ENCODE measurements at places on chromosomes 12 and 14. TPM values are rescaled to one million over a fixed set of nuclear protein-coding genes. Genes with fewer than 3 reads are reported as not detected.

DNA sequence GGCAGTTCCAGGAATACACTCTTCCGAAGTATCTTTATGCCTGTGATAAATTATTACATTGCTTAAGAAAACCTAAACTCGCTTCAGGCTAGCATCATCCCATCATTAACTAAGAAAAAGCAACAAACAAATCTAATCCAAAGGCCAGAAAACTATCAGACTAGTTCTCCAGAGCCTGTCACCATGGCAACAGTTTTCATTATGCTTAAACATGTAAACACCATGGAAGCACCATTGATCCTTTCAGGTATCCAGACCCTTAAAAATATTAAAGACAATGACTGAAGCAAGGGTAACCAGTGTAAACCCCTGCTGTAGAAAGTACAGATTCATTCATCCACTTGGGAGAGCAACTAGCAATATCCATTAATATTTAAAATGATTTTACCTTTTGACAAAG lies 9.8 kb downstream of the DAD1 start:
- DNase-seq = peak; percentile 46

DNA sequence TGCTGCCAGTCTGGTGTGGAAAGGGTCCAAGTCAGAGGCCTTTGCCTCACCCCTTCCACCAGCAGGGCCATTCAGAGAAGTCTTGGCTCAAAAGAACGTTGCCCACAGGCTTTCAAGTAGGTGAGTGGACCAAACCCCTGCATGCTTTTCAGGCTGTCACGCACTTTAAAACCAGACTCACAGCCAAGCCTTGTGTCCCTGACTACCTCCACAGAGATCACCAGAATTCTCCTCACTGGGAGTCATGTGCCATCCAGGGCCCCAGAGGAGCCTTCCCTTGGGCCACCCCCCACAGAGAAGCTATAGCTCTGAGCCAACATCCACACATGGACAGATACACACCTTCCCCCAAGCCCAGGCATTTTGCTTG lies 283.1 kb downstream of the DPF3 start:
- peak; percentile 97 for DNase-seq

DNA sequence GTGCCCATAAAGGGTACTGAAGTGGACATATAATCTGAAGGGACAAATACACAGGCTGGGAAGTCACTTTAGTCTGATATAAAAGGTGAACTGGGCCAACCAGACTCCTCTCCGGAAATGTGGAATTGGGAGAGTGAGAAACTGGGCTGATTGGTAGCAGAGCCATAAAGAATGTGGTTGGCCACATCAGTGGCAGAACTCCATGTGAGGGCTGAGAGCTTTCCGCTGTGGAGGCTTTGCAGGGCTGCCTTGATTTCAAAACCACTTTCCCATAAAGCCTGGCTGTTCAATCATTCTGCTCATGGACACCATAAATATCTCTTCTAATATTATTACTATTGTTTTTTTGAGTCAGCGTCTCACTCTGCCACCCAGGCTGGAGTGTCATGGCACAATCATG lies 220.3 kb downstream of the MON2 start:
- no peak for DNase-seq

GRCh38 chr14:32083789-32084188 lies 6.7 kb downstream of the ARHGAP5 start:
- no peak for DNase-seq

DNA sequence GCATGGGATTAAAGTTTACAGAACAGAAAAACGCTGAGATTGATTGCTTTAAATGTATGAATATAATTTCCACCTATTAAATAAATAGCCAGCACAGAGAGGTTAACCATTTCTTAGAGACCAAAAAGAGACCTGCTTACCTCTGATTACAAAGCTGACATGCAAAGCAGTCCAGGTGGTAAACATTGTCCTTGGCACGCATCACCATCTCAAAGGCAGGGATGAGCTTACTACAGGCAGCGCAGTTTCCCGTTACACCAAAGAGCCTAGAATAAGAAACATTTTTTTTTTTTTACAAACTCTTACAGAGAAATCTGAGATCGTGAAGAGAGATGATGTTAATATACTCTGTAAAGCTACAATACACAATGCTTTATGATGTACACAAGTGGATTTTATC lies 45.7 kb downstream of the LMO3 start:
- DNase-seq = no peak

CDC42BPB gene
- total RNA-seq = 20.1 TPM

SERPINA3 gene
- total RNA-seq = 0.15 TPM

DNA sequence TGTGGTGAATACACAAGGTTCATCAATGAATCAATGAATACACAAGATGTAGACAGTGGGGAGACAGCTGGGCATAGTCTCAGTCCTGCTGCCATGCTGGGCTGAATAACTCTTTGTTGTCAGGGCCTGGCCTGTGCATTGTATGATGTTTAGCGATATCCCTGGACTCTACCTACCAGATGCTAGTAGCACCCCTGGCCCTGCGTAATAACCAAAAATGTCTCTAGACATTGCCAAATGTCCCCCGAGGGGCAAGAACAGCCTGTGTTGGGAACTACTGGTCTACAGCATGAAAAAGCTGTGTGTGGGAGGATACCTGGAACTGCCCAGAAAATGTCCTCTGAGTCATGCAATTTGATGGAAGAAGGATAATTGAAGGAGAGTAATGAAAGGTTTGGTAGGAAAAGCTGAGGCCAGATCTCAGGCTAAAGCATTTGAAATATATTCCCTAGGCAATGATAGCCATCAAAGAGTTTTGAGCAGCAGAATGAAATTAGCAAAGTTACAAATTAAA lies 128.2 kb downstream of the TMEM30B start:
- DNase-seq = peak; percentile 72

MIPOL1 gene
- 0.12 TPM for total RNA-seq

DNA sequence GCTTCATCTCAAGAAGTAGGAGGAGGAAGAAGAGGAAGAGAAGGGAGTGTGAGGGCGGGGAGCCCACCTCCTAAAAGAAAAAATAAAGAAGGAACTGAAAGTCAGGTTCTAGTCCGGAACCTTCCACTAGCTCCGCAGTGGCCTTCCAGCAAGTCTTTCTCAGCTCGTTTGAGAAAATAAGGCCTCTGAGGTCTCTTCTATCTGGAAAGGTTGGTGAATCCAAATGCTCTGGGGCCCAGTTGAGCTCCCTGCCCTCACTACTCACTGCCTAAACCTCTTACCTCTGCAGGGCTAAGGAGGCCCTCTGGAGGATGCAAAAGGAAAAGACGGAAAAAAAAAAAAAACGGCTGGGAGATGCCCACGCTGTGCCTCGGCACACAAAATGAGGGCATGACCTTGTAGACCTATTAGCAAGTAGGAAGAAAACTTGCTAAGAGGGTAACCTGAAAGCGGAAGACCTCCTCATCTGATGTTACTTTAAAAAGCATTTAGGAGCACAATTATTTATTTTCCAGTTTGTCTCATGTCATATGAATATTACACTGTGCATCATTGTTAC lies 35.9 kb downstream of the FBLN5 start:
- peak; percentile 34 for DNase-seq

DNA sequence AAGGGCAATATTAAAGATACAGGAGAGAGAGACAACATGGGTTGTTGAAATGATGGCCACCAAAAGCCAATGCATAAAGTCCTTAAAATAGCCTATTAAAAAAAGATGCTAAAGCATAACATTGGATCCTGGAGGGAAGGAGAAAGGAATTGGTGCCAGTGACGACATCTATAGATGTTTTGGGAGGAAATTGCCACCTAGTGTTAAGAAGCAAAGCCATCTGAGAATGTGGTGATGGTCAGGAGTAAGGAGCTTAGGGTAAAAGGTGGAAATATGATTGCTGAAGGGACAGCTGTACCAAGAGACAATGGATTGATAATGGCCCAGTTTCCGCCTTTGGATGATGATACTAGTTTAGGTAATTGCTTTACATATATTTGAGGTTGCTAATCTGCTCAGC lies 85.1 kb downstream of the TMEM30B start:
- no peak for DNase-seq

GRCh38 chr12:111304642-111305071 lies 64.2 kb downstream of the PHETA1 start:
- no peak for DNase-seq

DLST gene
- 36.1 TPM for total RNA-seq

RARG gene
- 22.1 TPM for total RNA-seq

BMP4 gene
- total RNA-seq = 45.1 TPM

LIN7A gene
- 1.3 TPM for total RNA-seq

GRCh38 chr12:52446367-52447045 lies 5.4 kb downstream of the KRT6B start:
- no peak for DNase-seq

- DNase-seq = peak; percentile 46
These were observed 137.0 kb downstream of the CRADD start for GRCh38 chr12:93813972-93814821.

DNA sequence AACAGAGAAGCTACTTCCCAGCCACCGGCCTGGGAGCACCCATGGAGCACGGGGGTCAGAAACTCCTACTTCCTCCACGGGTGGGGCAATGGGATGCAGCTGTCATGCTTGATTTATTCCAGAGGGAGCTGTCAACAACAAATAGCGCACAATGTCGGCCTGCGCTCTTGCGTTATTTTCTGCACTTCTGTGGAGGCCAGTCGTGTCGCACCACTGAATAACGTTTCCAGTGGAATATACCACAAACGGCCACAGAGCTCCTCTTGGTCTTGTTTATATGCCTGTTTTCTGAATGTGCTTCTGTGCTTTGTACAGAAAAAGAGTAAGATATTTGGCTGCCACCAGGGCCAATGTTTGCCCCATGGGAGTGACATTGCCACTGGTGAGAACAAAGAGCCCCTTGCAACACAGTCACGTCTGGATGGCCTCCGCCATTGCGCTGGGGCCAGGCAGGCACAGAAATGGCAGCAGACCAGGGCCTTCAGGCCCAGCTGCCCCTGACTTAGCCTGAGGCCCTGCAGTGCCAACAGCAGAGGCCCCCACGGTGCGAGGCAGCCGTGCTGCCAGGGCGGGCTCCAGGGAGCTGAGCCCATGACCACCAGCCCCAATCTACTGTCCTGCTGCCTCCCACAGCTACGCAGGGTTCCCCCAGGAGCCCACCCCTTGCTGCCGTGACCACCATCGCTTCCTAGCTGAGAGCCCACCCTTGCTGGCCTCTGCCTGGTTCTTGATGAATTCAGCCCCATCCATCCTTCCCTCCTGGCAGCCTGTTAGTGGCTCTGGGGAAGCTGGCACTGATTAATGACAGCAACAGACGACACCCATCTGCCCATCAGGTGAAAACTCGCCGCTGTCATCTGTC lies 28.9 kb upstream of the TMEM179 start:
- no peak for DNase-seq

DNA sequence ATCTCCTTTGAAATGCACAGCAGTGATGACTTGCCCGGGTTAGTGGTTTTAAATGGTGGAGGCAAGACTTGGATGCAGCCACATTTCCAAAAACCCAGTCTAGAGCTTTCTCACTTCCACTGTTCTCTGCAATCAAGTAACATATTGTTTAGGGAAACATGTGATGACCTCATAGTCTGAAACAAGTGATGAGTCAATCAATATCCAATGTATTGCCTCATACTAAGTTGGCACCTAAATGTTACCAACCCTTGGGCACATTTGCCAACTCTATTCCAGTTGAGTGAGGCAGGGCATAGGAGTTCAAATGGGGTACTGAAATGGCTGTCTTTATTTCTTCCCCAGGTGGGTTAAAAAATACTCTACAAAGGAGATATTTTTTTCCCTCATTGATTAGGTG lies 1105.4 kb downstream of the VRK1 start:
- DNase-seq = no peak

DNA sequence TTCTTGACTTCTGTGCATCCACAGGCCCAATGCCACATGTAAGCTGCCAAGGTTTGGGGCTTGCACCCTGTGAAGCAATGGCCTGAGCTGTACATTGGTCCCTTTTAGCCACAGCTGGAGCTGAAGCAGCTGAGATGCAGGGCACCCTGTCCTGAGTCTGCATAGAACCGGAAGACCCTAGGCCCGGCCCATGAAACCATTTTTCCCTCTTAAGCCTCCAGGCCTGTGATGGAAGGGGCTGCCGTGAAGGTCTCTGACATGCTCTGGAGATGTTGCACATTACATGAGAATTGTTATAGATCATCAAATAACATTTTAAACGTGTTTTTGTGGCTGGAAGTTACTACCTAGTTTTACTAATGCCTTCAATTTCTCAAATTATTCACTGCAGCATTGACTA lies 188.7 kb downstream of the RPAP3 start:
- DNase-seq = no peak

GRCh38 chr12:54355104-54355815 lies 9.0 kb downstream of the GPR84 start:
- no peak for DNase-seq

SYNE3 gene
- 2.8 TPM for total RNA-seq

DNA sequence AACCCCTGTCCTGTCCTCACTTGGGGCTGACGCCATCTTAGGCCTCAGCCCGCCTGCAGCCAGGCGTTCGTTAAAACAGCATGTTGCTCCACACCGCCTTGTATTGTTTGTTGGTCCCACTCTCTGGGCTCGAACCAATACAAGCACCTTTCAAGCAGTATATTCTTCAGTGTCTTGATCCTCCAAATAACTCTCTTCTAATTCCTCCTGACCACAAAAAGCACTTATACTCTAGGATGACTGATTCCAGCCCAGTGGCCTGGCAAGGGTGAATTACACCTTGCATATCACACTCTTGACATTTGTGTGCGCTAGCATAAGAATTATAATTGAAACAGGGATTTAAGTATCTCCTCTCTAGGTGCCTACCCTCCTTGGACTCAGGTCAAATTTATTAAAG lies 7.1 kb downstream of the CCER1 start:
- DNase-seq = no peak

CDKN3 gene
- 179 TPM for total RNA-seq

OR4E2 gene
- not detected for total RNA-seq

DNA sequence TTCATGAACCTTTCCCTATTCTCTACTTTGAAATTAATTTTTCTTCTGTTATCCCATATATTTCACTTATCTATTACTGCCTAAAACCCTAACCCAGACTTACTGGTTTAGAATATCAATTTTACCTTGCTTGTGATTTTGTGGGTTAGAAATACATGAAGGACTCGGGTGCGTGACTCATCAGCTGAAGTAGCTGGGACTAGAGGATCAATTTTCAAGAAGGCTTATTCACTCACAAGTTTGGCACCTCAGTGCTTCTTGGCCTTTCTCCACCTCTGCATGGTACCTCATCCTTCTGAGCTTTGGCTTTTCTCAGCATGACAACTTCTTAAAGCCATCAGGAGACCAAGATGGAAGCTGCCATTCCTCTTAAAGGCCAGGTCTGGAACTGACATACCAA lies 57.8 kb downstream of the TMEM117 start:
- peak; percentile 64 for DNase-seq

CEBPE gene
- not detected for total RNA-seq

Data from M059J (cell line).